ENCODE measurements at places on chromosomes 5 and 9. TPM values are rescaled to one million over a fixed set of nuclear protein-coding genes. Genes with fewer than 3 reads are reported as not detected.

The SLC31A2 gene
- total RNA-seq: 9.6 TPM

The GPR21 gene
- 7.7 TPM for total RNA-seq

The SFXN1 gene
- total RNA-seq: 67.5 TPM

The TAL2 gene
- total RNA-seq: 12.0 TPM

The LCP2 gene
- 8.6 TPM for total RNA-seq

The PSD2 gene
- 6.9 TPM for total RNA-seq

The RPS23 gene
- 1,614 TPM for total RNA-seq

The CCDC192 gene
- not detected for total RNA-seq

The LHFPL2 gene
- total RNA-seq: 66.4 TPM

The NR5A1 gene
- not detected for total RNA-seq

The ADAMTS6 gene
- 48.3 TPM for total RNA-seq

The SLC6A19 gene
- total RNA-seq: 0.27 TPM

Measured in camera-type eye (tissue), 1 donor.